ENCODE measurements at places on chromosomes 5 and 9.

GRCh38 chr5:137360607-137361006 is 138.5 kb downstream of the SPOCK1 start:
- H3K4me1 ChIP-seq = no peaks in the 10 kb centered on the region
- no peaks in the 10 kb centered on the region for H3K27me3 ChIP-seq
- DNase-seq = no peak
- no peaks in the 10 kb centered on the region for H3K36me3 ChIP-seq
- no peak overlapping the region for H3K27ac ChIP-seq

DNA sequence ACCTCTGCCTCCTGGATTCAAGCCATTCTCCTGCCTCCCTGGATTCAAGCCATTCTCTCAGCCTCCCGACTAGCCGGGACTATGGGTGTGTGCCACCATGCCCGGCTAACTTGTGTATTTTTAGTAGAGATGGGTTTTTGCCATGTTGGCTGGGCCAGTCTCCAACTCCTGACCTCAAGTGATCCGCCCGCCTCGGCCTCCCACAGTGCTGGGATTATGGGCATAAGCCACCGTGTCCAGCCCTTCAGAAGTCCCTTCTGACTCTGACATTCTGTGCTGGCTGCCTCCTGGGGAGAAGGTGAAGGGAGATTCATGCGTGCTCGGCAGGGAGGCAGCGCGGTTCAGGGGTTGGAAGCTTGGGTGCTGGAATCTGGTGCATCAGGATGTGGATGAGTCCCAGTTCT is 28.8 kb downstream of the PRRX2 start:
- no peaks in the 10 kb centered on the region for H3K36me3 ChIP-seq
- no peak overlapping the region for H3K4me3 ChIP-seq
- no peaks in the 10 kb centered on the region for H3K4me1 ChIP-seq
- DNase-seq = no peak

GRCh38 chr5:178278358-178279023 is 45.9 kb upstream of the PHYKPL start:
- no peak overlapping the region for H3K27ac ChIP-seq
- peaks cover 3% of the 10 kb centered on the region for H3K27me3 ChIP-seq

GRCh38 chr5:6748142-6748541 is 34.9 kb downstream of the TENT4A start:
- peaks cover 7% of the 10 kb centered on the region for H3K27me3 ChIP-seq
- H3K4me3 ChIP-seq = no peak overlapping the region
- no peak for DNase-seq
- peaks cover 15% of the 10 kb centered on the region for H3K4me1 ChIP-seq
- H3K27ac ChIP-seq = no peak overlapping the region
- peaks cover 18% of the 10 kb centered on the region for H3K36me3 ChIP-seq

DNA sequence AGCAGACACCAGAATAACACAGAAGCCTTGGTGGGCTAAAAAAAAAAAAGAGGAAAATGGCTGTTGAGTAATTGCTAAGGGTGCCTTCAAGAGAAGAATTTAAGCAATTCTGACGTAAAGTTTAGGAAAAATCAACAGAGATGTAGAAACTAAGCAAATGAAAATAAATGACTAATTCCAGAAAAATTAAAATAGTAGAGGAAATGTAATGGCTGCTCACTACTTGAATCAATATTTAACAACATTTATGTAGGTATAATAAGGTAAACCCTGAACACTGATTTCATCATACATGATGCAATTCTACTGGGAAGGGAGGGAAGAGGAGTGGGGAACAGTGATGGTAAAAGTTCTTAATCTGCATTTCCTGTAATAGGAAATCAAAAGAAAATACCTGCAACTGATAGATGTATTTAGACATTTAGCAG is 41.4 kb downstream of the PUM3 start:
- peaks cover 83% of the 10 kb centered on the region for H3K36me3 ChIP-seq
- no peak overlapping the region for H3K4me3 ChIP-seq
- no peaks in the 10 kb centered on the region for H3K4me1 ChIP-seq
- no peak for DNase-seq
- no peaks in the 10 kb centered on the region for H3K27me3 ChIP-seq
- no peak overlapping the region for H3K27ac ChIP-seq

- no peak for DNase-seq
- no peak overlapping the region for H3K27ac ChIP-seq
- no peak overlapping the region for H3K4me3 ChIP-seq
These were observed 436.5 kb downstream of the KIAA0825 start for GRCh38 chr5:94181895-94182294.
